ENCODE measurements at places on chromosomes 6 and 20.

DNA sequence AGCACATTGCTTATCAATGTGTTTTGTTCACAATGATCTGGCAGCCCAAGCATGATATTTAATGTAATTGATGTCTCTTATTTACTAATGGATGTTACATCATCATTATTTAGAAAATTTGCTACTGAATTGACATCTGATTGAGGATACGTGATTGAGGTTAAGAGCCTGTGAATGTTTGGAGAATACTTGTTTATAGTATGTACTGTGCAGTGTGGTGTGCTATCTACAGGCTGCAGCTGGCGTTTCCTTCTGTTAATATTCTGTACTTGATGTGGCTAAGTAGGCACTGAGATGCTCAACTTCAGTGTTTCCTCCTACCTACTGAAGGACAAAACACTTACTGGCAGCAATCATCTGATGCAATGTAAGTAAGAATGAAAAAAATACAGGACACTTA is 709.6 kb upstream of the FLRT3 start:
- DNase-seq: no peak

DNA sequence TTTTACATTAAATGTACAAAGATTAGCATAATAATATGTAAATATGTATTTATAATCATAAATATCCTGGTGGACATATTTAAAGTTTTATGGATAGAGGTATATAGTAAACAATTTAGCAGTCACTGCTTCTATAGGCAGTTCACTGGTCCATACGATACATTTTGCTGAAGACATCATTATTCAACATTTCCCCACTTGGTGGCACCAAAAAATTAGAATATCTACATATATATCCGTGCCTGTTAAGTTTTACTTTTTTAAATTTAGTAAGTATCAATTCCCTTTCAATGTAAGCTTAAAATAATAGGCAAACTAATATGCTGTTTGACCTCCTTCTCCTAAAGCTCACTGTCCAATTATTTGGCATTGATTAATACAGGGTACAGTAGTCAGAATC is 64.2 kb downstream of the LMBRD1 start:
- no peak for DNase-seq

GRCh38 chr6:140002396-140003022 is 628.1 kb upstream of the CITED2 start:
- no peak for DNase-seq

DNA sequence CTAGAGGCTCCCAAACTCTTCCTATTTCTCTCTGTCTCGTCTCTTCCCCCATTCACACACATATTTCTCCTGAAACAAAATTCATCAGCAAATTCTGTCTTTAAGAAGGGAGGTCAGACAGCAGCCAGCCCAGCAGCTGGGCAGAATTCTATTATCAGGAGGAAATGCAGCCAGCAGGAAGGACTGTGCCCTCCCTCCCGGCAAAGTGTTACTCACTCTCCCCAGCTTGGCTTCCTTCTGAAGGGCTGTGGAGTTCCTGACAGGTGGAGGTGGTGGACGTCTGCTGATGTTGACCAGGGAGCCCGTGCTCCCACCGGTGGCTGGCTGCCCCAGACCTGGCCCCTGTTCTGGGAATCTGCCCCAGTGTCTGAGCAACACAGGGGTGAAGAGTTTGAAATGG is 37.3 kb downstream of the KCNB1 start:
- DNase-seq: no peak

DNA sequence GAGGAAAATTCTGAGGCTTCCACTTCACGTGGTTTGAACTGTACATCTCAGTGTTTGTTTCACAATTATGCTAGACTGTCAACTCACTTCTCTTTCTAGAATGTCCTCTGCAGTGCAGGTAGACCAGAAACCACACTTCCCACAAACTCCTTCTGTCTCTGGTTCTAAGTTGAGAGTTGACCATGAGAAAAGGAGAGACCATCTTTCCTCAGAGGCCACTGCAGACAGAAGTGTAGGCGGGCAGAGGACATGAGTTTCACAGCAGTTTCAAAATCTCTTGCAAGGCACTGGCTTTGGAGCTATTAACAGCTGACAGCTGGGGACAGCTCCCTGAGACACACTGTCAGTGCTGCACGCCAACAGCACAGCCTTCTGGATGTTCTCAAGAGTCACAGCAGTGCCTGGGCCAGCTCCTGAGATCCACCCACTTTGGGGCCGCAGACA is 55.4 kb upstream of the MOXD1 start:
- DNase-seq: no peak
